ENCODE measurements at places on chromosomes 6 and 20. TPM values are rescaled to one million over a fixed set of nuclear protein-coding genes. Genes with fewer than 3 reads are reported as not detected.

DNA sequence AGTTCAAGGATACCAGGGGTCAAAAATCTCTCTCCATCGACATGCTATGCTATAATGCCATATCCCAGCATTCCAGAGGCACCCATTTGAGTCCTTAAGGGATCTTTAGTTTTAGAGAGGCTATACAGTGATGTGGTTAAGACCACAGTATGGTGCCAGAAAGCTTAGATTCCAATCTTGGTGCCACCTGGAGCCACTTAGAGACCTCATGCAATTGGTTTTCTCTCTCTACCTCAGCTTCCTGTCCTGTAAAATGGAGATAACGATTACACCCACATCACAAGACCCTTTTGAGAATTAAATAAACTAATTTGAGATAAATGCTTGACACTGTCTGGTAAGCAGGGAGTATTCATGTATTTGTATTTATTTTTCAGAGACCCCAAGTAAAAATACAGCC, 39.0 kb downstream of the PLAGL1 start:
- no peaks in the 10 kb centered on the region for H3K4me1 ChIP-seq
- no peaks in the 10 kb centered on the region for H3K27me3 ChIP-seq
- no peak for DNase-seq
- H3K36me3 ChIP-seq: no peaks in the 10 kb centered on the region
- H3K27ac ChIP-seq: no peak overlapping the region

GRCh38 chr20:15760001-15760621, 813.1 kb downstream of the KIF16B start:
- H3K27me3 ChIP-seq: no peaks in the 10 kb centered on the region
- no peak for DNase-seq
- no peaks in the 10 kb centered on the region for H3K4me1 ChIP-seq
- no peak overlapping the region for H3K4me3 ChIP-seq
- H3K36me3 ChIP-seq: no peaks in the 10 kb centered on the region
- H3K27ac ChIP-seq: no peak overlapping the region

- no peaks in the 10 kb centered on the region for H3K4me1 ChIP-seq
- H3K36me3 ChIP-seq: no peaks in the 10 kb centered on the region
- no peak overlapping the region for H3K4me3 ChIP-seq
- DNase-seq: no peak
These were observed 4.8 kb downstream of the EDN1 start for GRCh38 chr6:12294851-12295536.

DNA sequence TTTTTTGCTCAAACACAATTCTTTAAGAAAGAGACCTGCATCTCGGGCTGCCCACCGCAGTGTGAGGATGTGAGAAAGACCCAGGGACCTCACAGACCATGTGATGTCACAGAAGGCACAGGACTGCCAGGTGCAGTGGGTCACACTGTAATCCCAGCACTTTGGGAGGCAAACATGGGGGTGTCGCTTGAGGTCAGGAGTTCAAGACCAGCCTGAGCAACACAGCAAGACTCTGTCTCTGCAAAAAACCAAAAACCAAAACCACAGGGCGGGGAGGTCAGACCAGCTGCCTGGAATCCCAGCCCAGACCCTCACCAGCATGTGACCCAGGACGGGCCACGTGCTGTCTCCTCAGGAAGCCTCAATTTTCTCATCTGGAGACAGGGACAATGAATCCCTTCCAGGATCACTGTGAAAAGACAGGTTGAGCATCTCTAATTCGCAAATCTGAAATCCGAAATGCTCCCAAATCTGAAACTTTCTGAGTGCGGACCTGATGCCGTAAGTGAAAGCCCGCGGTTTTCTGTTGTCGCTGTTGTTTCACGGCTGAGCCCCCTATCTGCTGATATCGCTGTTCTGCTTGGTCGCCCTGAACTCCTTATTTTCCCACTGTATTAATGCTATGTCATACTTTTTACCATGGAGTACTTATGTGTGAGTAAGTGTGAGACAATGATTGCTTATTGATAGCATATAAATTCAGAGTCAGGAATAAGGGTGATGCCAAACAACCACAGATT, 159.5 kb upstream of the PTPN1 start:
- no peak for DNase-seq
- H3K4me1 ChIP-seq: no peaks in the 10 kb centered on the region
- H3K27me3 ChIP-seq: no peaks in the 10 kb centered on the region
- H3K36me3 ChIP-seq: no peaks in the 10 kb centered on the region
- no peak overlapping the region for H3K27ac ChIP-seq

GRCh38 chr20:56621730-56622129, 7.4 kb upstream of the TFAP2C start:
- no peaks in the 10 kb centered on the region for H3K36me3 ChIP-seq
- no peak overlapping the region for H3K27ac ChIP-seq
- H3K4me1 ChIP-seq: no peaks in the 10 kb centered on the region
- peaks cover 17% of the 10 kb centered on the region for H3K27me3 ChIP-seq
- DNase-seq: no peak
- H3K4me3 ChIP-seq: no peak overlapping the region

GRCh38 chr6:88168362-88168761, 2.2 kb upstream of the CNR1 start:
- no peak overlapping the region for H3K27ac ChIP-seq
- H3K4me3 ChIP-seq: no peak overlapping the region
- no peaks in the 10 kb centered on the region for H3K36me3 ChIP-seq
- no peak for DNase-seq
- H3K27me3 ChIP-seq: peaks cover 12% of the 10 kb centered on the region
- peaks cover 17% of the 10 kb centered on the region for H3K4me1 ChIP-seq

The BTN1A1 gene
- total RNA-seq: not detected

DNA sequence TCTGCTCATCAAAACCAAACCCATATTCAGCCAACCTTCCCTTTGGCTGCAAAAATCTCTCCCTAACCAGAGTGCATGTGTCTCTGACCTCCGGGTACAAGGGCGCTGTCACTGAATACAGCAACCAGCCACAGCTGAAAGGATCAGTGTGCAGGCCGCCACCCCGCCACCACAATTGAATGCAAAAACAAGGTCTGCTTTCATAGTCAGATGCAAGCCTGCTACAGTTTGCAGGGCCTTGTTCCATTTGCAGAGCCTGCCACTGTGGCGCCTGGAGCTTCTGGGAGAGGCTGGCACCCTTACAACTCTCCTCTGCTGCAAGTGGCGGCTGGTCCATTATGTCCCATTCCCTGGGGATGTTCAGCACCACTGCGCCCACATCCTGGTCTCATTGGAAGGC, 23.5 kb downstream of the MDGA1 start:
- no peak overlapping the region for H3K4me3 ChIP-seq
- no peak overlapping the region for H3K27ac ChIP-seq
- no peak for DNase-seq
- H3K36me3 ChIP-seq: no peaks in the 10 kb centered on the region

GRCh38 chr6:87645080-87645479, 55.1 kb downstream of the ORC3 start:
- H3K36me3 ChIP-seq: no peaks in the 10 kb centered on the region
- no peak overlapping the region for H3K27ac ChIP-seq
- no peak for DNase-seq
- no peaks in the 10 kb centered on the region for H3K4me1 ChIP-seq

The CST7 gene
- total RNA-seq: 0.97 TPM

- no peaks in the 10 kb centered on the region for H3K27me3 ChIP-seq
- H3K4me3 ChIP-seq: no peak overlapping the region
- no peaks in the 10 kb centered on the region for H3K4me1 ChIP-seq
These were observed 23.9 kb upstream of the B3GAT2 start for GRCh38 chr6:70980727-70981126.

GRCh38 chr20:39298121-39298520, 336.0 kb downstream of the DHX35 start:
- H3K4me1 ChIP-seq: no peaks in the 10 kb centered on the region
- no peaks in the 10 kb centered on the region for H3K36me3 ChIP-seq
- H3K27ac ChIP-seq: no peak overlapping the region
- H3K27me3 ChIP-seq: no peaks in the 10 kb centered on the region
- H3K4me3 ChIP-seq: no peak overlapping the region
- DNase-seq: no peak

The MYMX gene
- total RNA-seq: not detected

The PLTP gene
- total RNA-seq: 169 TPM

The NRN1 gene
- total RNA-seq: 12.4 TPM

The PDYN gene
- total RNA-seq: not detected

GRCh38 chr6:65819152-65819551, 112.1 kb upstream of the EYS start:
- H3K27ac ChIP-seq: no peak overlapping the region
- H3K36me3 ChIP-seq: no peaks in the 10 kb centered on the region
- DNase-seq: no peak
- H3K4me3 ChIP-seq: no peak overlapping the region
- H3K4me1 ChIP-seq: no peaks in the 10 kb centered on the region
